ENCODE measurements at places on chromosomes 2 and 18.

DNA sequence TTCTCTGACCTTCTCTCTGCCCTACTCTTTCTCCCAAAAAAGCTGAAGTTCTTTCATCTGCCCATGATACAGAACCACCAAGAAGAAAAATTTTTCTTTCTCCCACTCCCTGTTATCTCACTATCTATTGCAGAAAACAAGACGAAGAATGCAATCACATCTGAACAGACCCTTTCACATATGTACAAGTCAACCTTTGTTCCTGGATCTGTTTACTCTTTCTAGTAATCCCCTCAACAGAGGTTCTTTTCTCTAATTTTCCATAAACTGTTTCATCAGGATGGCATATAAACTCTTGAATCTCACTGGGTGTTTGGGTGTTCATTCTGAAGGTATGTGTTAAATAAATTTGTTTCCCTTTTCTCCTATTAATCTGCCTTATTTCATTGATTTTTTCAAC is 1262.7 kb upstream of the NRXN1 start:
- no peak for DNase-seq

- no peak for DNase-seq
These were observed 8.6 kb upstream of the NCK2 start for GRCh38 chr2:105736145-105736544.

DNA sequence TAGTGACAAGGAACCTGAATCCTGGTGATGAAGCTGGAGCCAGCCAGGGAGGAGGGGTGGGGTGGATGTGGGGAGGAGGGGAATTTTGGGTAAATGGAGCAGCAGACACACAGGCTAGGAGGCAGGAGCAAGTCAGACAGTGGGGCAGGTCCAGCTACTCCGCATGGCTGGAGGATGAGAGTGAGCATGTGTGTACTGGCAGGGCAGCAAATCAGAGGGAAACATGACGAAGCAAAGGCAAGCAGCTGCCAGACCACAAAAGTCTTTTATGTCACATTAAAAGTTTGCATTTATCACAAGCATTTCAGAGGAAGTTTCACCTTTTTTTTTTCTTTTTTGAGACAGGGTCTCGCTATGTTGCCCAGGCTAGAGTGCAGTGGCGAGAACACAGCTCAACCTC is 11.9 kb upstream of the KIDINS220 start:
- no peak for DNase-seq

DNA sequence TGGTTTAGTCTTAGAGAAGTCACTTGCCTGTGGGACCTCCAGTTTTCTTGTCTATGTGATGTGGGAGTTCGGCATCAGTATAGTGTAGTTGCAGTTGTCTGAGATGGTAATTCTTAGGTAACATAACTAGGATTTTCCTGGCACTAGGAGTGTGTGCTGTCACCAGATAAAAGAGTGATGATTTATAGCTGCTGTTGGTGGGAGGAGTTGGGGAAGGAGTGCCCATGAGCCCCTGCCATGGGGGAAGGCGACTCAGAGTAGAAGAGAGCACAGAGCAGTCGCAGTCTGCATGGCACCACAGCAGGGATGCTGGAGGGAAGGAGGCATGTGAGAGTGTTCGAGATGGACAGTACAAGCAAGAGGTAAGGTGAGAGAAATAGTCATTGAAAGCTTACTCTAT is 38.7 kb downstream of the ATP9B start:
- no peak for DNase-seq

GRCh38 chr2:10196110-10196892 is 73.8 kb downstream of the RRM2 start:
- no peak for DNase-seq

DNA sequence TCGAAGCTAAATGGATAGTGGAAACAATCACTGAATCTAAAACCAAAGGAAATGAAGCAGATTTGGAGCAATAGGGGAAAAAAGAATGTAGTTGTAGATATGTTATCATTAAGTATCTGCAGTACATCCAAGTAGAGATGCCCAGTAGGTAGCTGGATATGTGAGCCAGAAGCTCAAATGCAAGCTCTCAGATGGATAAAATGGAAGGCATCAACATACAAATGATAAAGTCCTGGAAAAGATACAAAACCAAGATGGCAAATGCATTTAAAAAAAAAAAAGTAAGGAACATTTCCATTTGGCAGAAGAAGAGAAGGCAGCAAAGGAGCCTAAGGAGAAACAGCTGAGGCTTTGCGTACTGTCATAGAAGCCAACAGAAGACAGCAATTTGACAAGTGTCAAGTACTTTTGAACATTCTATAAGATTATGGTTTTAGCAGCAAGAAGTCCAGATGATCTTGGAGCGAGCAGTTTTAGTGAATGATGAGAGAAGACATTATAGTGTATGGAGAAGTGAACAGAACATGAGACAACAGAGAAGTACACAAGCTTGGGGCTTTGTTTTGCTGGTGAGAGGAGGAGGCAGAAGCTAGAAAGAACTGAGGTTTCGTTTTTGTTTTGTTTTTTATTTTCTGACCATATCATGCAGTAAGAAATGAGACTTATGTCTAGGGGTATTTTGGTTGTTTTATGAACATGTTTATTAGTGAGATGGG is 18.3 kb downstream of the ROCK2 start:
- DNase-seq = no peak

DNA sequence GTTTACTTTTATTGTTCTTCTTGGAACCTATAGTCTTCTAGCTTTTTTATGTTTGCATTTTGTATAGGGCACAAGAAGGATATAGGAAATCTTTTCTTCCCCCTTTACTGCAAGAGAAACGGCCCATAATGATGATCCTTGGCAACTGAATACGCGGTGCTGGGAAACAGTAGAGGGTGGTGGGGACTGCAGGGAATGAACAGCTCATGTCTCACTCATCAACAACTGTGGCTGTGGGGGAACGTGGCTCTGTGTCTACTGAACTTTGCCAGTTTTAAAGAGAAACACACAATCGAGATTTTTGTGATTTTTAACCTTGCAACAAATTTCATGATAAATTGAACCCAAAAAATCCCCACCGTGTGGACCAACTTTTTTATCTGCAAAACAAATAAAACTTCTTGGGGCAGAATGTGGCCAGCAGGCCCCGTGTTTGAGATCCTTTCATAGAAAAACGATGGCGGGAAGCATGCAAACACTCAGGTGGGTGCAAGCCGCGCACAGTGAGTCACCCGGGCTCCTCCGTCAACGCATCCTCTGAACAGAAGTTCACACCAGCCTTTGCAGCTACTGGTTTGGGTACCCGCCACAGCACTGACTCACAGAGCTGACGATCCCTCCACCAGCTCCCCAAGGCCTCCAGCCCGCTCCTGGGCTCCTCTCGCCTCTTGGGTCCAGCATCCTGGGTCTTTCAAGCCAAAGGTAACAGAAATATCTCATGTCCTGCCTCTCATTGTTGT is 149.3 kb downstream of the COL6A3 start:
- no peak for DNase-seq

GRCh38 chr2:147133286-147133908 is 711.4 kb upstream of the ACVR2A start:
- DNase-seq = no peak

GRCh38 chr2:121670181-121670580 is 20.9 kb upstream of the CLASP1 start:
- no peak for DNase-seq

- DNase-seq = no peak
These were observed 16.5 kb upstream of the FIGN start for GRCh38 chr2:163752267-163752666.

DNA sequence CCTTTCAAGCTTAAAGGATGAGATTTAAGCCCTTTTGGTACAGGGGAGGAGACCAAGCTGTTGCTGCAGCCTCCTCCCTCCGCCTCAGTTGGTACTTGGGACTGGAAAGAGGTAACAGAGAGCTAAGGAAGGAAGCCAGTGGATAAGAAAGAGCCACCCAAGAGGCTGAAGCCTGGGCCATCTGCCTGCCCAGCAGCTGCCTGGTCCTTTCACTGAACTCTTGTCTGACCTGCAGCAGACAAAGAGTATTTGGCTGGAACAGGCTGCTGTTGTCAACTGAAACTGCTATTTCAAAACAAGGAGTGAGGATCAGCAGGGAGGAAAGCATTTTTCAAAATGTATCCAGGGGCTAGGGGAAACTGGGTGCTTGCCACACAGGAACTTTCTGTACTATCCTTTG is 30.3 kb downstream of the TNS1 start:
- no peak for DNase-seq

GRCh38 chr2:210475706-210476105 is 853 bp downstream of the LANCL1 start:
- no peak for DNase-seq

- DNase-seq = no peak
These were observed 912.6 kb upstream of the FSHR start for GRCh38 chr2:50066873-50067272.

GRCh38 chr2:189248141-189248540 is 68.6 kb upstream of the COL5A2 start:
- DNase-seq = no peak

GRCh38 chr2:140597836-140598235 is 1533.0 kb downstream of the LRP1B start:
- DNase-seq = no peak

GRCh38 chr2:217791551-217791950 is 211.2 kb downstream of the TNS1 start:
- no peak for DNase-seq

- DNase-seq = no peak
These were observed 485.6 kb downstream of the SOX11 start for GRCh38 chr2:6177811-6178210.

- no peak for DNase-seq
These were observed 9.3 kb upstream of the KCNE4 start for GRCh38 chr2:223042704-223043118.

- DNase-seq = no peak
These were observed 793 bp downstream of the CNRIP1 start for GRCh38 chr2:68318914-68319397.

- DNase-seq = no peak
These were observed 295.0 kb downstream of the SMAD2 start for GRCh38 chr18:47635416-47635815.

DNA sequence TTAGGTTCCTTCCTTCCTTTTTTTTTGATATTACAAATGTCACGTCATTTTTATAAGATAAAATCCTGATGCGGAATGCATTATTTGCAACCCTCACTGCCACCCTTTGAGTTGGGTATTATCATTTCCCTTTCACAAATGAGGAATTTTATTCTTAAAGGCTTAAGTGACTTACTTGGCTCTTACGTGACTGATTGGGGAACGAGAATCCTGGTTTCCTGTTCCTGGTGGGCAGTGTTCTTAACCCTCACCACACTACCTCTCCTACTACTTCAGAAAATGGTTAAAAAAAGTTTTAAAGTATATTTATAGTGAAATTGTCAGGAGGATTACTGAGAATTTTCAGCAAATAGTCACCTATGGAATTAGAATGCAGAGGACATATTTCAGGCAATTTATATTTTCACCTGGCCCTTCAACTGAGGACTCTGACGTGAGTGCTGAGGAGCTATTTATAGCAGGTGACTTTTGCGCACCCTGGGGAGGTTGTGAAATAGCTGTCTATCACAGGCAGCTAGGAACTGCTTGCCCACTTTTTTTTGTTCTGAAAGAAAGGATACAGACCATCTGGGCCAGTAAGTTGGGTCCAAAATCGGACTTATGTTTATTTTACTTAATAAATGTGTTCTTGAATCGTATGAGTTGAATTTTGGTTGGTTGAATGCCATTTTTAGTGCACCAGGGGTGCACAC is 18.7 kb upstream of the RASGRP3 start:
- DNase-seq = no peak

GRCh38 chr2:144514616-144515091 is 5.3 kb downstream of the ZEB2 start:
- DNase-seq = no peak

DNA sequence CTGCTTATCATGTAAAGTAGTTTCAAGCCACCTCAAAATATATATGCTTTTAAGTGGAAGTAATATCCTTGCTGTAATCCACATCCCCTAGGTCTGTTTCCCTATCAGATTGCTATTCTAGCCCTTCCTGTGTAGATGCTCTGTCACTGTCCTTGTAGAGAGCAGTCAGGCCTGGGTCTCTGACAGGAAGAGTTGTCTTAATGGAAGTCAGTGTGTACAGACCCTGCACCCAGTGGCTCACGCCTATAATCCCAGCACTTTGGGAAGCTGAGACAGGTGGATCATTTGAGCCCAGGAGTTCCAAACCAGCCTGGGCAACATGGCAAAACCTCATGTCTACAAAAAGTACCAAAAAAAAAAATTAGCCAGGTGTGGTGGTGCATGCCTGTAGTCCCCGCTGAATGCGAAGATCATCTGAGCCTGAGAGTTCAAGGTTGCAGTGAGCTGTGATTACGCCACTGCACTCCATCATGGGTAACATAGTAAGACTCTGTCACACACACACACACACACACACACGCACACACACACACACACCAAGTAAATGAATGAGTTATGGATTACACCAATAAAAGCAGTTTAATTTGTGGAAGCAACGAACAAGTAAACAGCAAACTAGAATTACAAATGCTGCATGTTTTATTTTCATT is 70.2 kb upstream of the DSC1 start:
- DNase-seq = no peak

DNA sequence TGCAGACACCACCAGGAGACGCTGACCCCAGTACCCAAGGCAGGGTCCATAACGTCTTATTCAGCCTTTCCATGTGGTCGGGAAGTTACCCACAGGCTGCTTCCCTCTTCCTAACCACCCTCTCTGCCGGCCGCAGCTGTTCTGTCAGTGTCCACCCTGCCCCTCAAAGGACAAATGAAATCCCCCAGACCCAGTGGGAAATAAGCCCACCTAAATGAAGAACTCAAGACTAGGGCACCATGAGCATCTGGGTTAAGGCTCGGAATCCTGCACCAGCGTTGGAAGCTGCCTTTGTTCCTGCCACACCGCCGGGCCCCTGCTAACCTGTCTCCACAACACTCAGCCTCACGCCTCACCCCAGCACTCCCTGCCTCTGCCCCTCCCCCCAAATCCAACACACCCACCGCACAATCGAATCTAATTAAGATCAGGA is 21.7 kb downstream of the BCL11A start:
- DNase-seq = no peak
